ENCODE measurements at places on chromosomes 6 and 20. TPM values are rescaled to one million over a fixed set of nuclear protein-coding genes. Genes with fewer than 3 reads are reported as not detected.

DNA sequence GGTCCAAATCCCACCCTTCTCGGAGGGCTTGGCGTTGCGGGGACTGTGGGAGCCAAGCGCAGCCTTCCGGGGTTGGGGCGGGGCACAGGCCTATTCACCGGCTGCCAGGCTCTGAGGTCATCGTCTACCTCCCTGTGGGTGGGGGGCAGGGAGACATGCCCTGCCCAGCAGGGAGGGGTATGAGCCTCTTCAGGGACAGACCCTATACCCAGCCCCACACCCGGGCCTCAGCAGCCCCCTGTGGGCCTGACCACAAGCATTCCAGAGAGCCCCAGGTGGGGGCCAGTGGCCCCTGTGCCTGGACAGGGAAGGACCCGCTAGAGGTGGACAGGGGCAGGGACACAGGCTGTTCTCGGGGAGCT lies 11.6 kb downstream of the LAMA5 start:
- DNase-seq, result no peak

- no peak for DNase-seq
Measured at GRCh38 chr6:44227148-44227793, 3.9 kb downstream of the SLC29A1 start.

RRAGD gene
- total RNA-seq, result 14.0 TPM

GRCh38 chr20:37225146-37225545 lies 36.5 kb downstream of the GHRH start:
- DNase-seq, result no peak

SERINC3 gene
- total RNA-seq, result 31.1 TPM

TSPO2 gene
- not detected for total RNA-seq

DNA sequence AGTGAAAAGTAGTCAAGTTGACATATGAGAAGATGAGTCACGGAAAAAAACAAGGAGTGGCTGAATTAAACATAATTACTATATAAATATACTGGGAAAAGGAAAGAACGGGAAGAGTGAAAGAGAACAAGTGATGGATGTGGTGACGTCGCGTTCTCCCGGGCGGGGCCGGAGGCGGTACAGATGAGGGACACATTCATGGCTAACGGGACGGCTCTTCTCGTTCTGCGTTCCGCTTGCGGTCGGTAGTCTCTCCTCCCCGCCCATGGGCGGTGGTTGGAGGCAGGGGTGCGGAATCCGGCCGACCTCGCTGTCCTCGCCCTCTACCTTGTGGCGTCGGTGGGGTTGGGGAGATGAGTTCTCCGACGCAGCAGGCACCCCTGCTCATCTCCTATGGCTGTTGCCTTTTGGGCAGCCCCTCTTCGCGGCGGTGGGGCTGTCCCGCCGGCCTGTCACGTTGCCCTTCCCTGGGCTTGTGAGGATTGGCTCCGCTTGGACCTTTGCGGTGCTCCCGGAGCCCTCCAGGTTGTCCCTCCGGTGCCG lies 22.5 kb downstream of the HLA-G start:
- no peak for DNase-seq

GRCh38 chr6:41318261-41318653 lies 17.2 kb upstream of the NCR2 start:
- no peak for DNase-seq

CPXM1 gene
- 200 TPM for total RNA-seq

GRCh38 chr20:61575151-61575937 lies 323.3 kb downstream of the CDH4 start:
- no peak for DNase-seq

All from neural crest cell (in vitro differentiated cells).